Activated CD4-positive, alpha-beta T cell treated with anti-CD3 and anti-CD28 coated beads, Interleukin-2, amount 50 U/mL, for 4 hours (primary cell): ENCODE measurements at places on chromosomes 11 and 22.

DNA sequence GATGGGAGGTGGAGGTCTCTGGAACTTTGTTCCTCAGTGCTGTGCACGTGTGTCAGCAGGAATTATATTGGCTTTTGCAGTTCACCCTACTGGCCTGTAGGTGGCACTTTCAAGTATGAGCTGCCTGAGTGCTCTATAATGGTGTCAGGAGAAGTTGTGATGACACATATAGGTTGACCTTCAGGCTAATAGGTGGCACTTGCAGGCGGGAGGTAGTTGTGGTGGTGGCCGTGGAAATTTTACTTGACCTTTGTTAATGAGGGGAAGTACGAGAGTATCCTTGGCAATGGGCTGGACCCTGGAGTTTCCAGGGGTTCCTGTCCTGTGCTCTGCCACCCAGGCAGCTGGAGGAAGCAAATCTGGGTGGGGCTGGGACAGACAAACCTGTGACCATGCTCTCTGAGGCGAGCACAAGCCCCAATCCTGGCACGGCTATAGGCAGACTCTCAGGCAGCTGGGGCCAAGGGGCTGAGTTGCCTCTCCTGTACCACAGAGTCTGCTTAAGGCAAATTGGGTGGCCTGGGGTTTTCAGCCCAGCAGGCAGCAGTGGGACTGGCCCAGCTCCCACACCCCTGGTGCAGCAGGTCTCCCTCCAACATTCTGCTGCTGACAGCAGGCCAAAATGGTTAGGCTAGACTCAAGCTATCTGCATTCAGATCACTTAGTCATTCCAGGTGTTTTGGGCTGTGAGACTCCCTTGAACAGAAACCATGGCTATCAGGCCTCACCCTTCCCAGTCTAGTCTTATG lies 147.5 kb upstream of the CTSC start:
- peak; percentile 12 for DNase-seq

DNA sequence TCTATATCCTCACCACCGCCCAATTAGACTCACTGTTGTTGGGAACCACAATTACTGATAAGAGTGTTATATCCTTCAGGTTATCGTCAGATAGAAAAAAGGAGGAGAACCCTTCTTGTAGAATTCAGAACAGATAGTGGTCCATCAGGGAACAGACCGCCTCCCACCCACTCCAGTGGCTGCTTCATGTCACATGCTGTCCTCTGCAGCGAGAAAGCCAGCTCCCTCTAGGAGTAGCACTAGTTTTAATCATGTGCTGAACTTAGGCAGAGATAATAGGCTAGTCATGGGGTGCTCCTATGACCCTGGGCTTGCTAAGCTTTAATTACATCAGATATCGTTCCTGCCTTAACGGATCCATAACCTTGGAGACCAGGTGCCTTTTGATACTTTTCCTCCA lies 51.5 kb upstream of the RAB1B start:
- DNase-seq: no peak

DNA sequence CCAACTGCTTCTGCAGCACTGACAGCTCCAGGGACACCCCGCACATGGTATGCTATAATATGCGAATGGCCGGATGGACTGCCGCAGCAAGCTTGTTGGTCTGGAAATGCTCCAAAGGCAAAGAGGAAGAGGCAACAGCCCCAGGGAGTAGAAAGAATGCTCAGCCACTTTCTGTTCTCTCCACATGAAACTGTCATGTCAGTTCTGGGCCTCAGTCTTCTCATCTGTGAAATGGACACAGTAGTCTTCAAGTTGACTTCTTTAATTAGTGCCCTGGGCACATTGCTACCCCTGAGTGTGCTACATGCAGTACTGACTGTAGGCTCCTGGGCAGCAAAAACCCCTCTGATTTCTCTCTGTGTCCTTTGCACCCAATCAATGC lies 19.9 kb downstream of the IL10RA start:
- DNase-seq: no peak

DNA sequence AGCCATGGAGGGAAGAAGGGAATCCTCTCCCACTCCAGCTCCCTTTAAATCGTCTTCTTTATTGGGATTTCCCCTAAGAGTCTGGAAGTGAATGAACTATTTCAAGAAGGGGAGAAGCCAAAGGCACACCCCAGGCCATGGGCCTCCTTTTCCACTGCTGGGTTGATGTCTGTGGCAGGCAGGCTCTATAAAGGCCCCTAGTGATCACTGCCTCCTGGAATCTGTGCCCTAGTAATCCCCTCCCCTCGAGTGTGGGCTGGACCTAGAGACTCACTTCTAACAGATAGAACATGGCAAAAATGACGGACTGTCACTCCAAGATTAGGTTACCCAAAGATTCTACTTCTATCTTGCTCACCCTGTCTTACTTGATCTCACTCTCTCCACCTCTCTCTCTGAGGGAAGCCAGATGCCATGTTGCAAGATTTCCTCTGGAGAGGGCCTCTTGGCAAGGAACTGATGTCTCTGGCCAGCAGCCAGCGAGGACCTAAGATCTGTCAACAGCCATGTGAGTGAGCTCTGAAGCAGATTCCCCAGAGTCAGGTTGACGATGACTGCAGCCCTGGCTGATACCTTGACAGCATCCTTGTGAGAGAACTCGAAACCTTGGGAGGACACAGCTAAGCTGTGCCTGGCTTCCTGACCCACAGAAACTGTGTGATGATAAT lies 444.8 kb downstream of the SOX6 start:
- DNase-seq: no peak

DNA sequence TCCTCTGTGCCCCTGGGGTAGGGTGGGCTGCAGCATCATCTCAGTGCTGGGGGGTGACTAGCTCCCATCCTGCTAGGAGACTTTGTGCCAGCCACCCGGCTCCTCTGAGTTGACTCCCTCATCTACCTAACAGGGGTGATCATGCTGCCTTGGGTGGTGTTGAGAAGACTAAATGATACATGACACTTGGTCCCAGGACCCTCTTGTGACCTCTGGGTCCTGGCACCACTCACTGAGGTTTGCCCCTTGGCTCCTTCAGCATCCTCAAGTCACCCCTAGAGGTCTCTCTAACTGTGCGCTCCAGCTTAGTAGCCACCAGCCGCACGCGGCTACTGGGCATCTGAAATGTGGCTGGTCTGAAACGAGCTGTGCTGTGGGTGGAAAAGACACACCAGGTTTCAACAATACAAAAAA lies 72.1 kb downstream of the LRRC32 start:
- DNase-seq: no peak

DNA sequence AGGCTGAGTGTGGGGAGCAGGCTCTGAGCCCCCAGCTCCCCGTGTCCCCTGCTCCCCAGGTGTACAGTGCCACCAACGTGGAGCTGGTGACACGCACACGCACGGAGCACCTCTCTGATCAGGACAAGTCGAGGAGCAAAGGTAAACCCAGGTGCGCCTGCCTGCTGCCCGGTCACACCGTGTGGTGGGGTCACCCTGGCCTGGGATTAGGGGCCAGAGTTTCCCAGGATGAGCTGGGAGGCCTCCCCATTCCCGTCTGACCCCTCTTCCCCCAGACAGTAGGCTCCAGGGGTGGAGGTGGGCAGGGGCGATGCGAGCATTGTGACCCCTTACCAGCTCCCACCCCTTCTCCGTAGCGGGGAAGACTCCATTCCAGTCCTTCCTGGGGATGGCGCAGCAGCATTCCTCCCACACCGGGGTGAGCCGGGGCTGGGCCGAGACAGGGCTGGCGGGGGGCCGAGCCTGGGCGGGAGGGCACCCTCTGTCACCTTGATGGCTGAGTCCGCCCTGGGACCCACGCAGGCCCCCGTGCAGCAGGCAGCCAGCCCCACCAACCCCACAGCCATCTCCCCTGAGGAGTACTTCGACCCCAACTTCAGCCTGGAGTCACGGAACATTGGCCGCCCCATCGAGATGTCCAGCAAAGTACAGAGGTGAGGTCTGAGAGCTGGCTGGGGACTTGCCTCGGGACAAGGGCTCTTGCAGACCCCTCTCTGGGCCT lies 3.7 kb upstream of the SSH3 start:
- no peak for DNase-seq

DNA sequence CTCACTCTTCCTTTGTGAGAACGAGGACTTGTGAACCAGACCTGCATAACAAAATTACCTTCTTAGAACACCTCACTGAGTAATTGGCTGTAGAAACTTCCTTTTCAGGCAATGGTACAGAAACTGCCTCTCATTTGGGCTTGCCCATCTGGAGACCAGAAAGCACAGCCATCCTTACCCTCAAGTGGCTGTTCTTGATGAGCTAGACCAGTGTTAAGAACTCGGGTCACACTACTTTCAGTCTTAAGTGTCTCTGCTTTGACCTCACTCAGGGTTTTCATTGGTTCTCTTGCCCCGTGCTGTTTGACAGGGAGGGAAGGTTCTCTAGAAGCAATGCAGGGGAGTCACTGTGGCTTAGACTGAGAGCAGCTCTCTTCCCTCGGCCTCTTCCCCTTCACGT lies 29.3 kb downstream of the NAT10 start:
- DNase-seq: no peak

GRCh38 chr11:25566298-25567200 lies 765.4 kb upstream of the ANO3 start:
- no peak for DNase-seq

DNA sequence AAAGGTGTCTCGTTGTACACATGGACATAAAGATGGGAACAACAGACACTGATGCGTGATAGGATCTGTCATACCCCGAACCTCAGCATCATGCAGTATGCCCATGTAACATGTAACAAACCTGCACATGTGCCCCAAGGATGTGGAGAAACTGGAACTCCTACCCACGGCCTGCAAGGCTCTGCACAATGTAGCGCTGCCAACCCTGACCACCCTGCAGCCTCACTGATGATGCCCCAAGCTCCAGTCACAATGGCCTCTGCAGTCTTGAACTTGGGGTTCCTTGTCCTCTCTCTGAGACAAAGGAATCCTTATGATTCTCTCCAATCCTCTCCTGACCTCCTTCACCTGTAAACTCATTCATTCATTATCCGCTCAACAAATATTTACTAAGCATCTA lies 14.2 kb downstream of the LMO1 start:
- DNase-seq: no peak

- DNase-seq: no peak
These were observed 7.0 kb upstream of the SH3BP1 start for GRCh38 chr22:37632174-37633088.

DNA sequence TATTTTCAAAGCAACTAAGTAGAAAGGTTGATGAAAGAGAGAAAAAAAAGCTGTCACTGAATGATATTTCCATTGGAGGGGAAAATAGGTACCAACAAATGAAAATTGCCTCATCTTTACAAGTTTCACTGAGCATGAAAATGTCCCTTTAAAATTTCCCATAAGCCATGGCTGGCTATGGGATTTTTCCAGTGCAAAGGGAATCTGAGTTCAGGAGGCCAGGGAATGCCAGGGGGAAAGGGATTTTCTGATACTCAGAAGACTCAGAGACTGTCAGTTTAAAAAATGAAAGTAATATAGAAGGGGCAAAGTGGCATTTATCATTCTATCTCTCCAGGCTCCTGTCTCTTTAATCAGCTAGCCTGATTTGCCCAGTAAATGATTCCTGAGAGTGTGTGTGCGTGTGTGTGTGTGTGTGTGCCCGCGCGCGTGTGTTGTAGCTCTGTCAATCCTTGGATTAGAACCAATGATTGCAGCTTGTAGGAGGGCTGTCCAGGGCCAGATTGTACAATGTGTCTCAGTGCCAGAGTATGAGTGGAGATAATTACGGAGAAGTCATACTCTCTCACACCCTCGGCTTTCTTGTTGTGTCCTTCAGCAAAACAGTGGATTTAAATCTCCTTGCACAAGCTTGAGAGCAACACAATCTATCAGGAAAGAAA lies at the start of gene NTM:
Gene NTM, plus strand, starts transcription at position 526 of the 662 bp plus-strand sequence.
- DNase-seq: no peak

GRCh38 chr11:56890584-56891305 lies 98.0 kb upstream of the OR5AK2 start:
- no peak for DNase-seq

DNA sequence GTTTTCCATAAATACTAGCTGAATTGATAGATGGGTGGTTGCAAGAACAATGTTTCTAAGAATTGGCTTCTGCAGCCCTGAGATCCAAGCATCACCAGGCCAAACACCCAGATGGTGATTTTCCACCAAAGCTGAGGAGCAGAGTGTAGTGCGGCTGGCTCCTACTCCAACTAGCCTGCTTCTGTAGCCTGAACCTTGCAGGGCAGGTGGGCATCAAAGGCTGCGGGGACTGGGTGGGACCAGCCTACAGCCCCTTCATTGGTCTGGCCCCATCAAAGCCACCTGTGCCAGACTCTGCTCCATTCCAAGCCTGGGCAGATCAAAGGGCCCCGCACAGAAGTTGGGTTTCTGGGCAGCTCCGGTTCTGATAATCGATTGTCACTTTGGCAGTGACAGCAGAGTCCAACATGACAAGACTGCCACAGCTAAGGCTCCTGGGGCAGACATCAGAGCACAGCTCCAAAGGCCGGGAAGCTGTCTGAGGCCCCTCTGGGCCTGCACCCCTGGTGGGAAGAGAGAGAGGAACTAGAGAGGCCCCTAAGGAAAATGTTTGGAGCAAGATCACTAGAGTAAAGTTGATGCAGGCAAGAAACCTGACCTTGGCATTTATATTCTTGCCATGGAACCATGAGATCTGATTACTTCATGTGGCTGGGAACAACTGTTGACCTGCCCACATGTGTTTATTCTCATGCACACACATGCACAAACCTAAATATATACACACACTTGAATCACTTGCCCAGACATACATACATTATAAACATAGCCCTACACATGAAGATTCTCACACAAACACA lies 582.9 kb downstream of the INSC start:
- no peak for DNase-seq

- DNase-seq: no peak
These were observed 684.7 kb downstream of the TBC1D22A start for GRCh38 chr22:47446821-47447810.

DNA sequence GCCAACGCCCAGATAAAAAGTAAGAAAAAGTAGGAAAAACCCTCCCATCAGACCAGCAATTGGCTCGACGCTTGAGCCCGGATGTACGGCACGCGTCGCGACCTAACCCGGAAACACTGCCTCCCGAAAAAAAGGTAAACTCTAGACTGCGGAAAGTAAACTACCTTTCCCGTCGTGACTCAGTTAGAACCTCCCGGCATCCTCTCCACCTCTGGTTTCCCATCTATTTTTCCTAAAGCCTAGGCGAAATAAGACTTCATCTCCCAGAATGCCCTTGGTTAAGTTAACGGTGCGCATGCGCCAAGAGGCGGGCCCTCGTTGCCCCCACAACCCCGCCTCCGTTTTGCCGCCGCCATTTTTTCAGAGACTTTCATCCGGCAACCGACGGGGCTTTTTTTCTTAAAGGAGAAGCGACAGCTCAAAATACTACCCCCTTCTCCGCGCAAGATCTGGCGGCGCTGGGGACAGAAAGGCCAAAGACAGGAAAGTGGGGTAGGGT lies 678 bp upstream of the ZFP91 start:
- peak; percentile 91 for DNase-seq

- no peak for DNase-seq
These were observed 14.8 kb upstream of the PRSS23 start for GRCh38 chr11:86785576-86785975.

GRCh38 chr22:17443405-17444203 lies 74.3 kb downstream of the CECR2 start:
- DNase-seq: no peak

DNA sequence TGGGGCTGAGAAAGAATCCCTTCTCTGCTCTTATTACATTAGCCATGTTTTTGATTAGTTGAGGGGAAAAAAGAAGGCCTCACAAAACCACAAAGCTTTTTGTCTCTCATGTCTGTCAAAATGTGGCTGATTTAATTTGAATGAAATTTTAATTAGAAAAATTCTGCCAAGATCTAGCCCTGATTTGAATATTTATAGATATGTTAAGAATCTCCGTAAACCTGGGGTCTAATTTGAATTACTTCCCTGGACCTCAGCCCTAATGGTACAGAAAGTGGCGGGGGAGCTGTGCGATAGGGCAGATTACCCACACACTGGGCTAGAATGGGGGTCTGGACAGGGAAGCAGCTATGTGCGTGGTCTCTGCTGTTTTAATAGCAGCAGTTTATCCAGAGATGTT lies 141.3 kb upstream of the TTC12 start:
- DNase-seq: no peak
